ENCODE measurements at places on chromosomes 1 and 21.

GRCh38 chr1:42442662-42443061 lies 13.2 kb downstream of the ZMYND12 start:
- no peak for DNase-seq

- no peak for DNase-seq
Observed at GRCh38 chr1:197921235-197922069, 4.3 kb downstream of the LHX9 start.

DNA sequence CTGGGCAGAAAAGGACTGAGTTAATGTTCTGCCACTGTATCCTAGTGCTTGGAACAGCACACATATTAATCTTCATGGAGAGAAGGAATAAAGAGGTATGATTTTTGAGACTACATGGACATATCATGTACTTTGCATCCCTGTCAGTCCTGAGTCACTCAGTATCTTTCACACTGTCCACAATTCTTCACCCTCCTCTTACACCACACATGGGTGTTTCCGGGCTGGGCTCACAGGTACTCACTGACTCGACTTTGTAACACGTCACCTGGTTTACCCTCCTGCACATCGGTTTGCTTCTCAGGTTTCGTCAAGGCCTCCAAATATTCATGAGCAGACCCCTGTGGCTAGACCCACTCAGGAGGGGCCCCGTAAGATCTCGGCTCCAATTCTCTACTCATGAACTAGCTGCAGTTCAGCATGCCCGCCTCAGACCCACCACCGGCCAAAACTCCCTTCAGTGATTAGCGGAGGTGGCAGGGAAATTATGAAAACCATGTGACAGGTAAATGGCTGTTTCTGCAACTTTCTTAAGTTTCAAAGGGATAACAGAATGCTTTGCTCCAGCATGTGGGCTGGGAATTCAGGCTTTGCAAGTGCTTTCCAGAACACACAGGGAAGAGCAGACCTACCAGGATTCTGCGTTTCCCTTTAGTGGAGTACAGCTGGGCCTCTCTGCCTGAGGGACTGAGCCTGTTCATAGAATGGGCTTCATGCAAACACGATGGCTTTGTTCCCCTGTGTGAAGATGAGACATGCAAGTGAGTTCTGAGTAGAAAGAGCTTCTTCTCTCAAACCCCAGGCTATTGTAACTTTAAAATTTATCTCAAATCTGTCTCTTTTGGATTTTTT lies 31.3 kb upstream of the TRABD2B start:
- no peak for DNase-seq

DNA sequence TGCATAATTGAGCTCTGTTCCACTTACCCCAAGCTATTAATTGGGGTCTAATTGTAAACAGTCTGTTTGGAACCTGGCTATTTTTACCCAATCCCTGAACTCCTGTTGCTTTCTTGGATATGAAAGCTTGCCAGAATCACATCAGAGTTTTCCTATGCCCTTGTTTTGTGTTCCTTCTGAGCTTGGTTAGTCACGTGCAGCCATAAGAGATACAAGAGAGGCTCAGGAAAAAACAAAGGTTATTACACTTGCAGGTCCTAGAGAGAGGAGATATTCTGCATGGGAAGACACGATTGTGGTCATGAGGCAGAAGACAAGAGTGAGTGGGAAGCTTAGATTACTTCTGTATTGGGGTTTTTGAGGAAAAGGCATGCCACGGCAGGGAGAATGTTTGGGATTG lies 46.0 kb upstream of the RGL1 start:
- no peak for DNase-seq

DNA sequence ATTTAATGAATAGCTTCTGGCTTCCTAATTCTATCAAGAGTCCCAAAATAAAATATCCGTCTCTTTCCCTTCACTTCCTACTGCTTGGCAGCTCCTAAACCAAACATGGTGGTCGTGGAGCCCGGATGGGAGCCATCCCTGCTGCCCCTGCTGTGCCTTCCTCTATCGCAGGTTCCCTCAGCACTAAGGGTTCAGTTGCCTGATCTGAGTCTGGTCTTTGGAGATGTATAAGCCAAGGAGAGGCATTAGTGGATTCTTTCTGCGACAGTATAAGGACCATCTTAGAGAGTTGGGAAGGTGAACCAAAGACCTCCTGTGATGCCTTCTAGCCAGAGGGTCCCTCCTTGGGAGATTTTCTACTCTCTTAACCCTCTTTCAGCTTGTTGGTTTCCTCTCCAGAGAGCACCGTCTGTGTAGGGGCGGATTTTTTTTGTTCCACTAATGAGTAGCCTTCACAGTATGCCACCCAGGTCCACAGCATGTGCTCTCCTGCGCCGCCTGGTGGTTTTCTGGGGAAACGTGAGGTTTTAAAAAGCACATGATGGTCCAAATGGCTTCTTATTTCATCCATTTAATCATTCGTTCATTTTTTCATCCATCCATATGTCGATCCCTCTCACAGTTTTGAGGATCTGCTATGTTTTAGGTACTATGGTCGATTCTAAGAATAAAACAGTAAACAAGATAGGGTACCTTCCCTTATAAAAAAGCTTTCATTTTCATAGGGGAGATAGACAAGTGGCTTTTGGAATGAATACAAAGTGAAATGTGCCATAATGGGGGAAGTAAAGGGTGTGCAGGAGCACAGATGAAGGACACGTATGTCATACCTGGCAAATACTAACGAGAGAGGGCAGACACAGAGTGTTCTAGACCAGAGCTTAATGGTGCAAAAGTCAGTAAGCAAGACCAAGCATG lies 71.0 kb downstream of the NFASC start:
- DNase-seq: peak; percentile 42

DNA sequence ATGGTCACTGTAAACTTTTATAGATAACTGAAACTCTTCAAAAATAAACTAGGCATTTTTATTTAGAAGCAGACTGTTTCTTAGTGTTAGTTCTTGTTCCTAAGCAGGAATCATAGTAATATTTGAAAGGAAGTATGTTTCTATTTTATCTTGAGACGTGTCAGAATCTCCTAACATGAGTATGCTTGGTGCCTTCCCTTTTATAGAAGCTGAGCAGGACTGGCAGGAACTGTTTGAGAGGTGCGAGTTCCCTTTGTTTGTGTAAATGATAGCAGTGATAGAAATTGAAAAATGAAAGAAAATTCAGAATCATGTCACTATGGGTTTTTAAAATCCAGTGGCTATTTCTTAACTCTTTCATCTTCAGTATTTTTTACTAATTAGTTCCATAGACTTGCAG lies 56.9 kb downstream of the LRRC8D start:
- no peak for DNase-seq

DNA sequence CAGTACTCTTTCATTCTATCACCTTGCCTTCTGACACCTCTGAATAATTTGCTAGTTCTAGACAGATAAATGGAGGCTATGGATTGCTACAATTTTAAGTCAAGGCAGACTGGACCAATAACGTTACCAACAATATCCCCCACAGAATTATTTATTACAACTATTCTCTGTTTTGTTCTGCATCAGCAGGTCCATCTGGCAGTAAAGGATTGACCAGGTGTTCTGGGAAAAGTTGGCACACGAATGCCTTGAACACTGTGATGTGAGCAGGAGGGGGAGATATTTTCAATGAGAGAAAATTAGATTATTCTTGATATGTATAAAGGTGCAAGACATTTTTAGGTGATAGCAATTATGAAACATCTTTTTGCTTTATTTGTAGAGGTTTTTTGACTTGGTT lies 718.8 kb upstream of the TMPRSS15 start:
- no peak for DNase-seq

DNA sequence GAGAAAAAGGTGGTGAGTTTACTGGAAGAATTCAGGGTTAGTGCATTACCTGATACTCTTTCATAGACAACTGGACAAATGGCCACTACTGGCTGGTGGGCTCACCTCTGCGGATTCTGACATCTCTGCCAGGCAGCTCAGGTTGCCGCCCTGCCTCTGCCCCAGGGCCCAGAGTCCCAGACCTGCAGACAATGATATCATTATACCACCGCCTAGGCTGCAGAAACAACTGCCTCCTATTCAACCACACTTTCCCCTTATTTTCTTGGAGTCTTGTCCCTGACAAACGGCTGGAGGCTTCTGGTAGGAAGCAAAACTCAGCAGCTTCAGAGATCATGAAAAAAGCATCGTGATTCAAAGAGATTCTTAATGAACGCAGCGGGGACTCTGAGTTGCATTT lies 37.0 kb downstream of the IRF2BP2 start:
- no peak for DNase-seq

GRCh38 chr1:62508187-62508758 lies 71.4 kb downstream of the USP1 start:
- peak; percentile 32 for DNase-seq

DNA sequence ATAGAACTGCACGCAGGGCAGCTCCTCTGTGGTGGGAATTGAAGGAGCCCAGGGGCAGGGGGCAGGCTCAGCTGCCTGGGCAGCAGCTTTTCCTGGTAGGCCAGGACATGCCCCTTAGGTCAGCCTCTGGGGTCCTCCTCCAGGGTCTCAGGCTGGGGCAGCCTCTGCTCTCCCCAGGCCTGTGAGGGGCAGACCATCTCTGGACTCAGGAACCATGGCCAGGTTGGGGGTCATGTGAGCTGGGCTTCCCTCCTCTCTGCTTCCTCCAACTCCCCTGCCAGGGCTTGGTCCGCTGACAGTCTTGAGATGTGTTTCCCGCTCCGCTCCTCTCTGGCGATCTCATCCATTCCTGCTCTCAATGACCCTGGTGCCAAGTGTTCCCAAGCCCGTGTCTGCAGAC lies 5.7 kb downstream of the C1orf210 start:
- no peak for DNase-seq

GRCh38 chr1:101100674-101101073 lies 75.1 kb upstream of the DPH5 start:
- no peak for DNase-seq

DNA sequence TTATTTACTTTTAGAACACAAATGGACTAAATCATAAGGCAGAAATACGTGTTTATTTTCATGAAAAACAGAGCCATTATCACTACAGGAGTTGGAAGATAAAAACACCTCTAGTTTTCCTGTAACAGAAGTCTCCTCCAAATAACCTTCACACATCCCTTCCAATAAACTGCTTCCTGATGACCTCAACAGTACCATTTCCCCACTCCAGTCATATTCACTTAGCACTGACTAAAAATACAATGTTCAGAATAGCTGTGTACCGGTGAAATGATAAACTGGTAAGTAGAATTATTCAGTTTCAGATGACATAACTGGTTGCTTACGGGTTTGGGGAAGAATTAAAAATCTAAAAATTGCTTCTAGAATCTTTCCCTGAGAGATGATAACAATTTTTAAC lies 137.9 kb downstream of the DENND1B start:
- no peak for DNase-seq

DNA sequence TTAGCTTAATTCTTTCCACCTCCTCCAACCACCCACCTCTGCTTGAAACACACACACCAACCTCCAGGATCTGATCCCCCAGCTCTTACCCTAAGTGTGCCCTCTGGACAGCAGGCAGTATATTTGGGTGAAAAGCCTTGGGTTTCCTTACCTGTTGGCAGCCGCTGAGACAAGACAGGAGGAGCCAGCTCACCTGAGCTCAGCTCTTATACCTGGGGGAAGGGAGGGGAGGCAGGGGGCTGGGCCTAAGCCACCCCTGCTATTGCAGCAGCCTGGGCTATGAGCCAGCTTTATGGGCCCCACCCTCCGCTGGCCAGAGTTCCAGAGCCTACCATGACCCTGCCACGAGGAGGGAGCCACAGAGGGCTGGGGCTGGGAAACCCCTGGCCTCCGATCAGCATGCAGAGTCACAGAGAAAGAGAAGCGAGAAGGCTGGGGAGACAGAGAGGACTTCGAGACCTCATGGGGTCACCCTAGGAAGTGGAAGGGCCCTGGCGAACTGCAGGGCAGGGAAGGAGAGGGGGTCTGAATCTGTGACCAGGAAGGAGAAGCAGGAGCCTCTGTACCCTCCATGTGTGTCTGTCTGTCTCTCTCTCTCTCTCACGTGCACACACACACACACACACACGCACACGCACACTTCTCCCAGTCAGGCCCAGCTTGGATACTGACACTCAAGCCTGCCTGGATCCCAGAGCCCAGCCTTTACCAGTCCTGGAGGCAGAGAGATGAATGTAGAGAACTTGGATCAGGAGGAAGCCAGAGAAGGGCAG lies at the start of gene S100A14:
S100A14 (minus strand) TSS at position 182 of the 773 bp plus-strand sequence. CDS start 467 bp downstream, outside the sequence.
- DNase-seq: no peak

DNA sequence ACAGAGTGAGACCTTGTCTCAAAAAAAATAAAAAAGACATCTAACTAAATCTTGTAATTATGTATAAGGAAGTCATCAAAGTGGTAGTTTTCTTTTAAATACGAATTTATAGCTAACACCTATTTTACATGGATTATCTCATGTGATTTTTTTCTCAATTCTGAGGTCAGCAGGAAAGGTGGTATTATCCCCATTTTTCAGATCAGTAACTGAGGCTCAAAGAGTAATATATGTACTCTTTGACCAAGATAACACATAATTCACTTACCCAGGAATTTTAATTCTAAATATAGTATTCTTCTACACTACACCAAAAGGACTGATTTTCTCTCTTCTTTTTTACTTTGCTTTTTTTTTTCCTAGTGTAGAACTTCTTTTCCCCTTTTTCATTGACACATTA lies 9.1 kb downstream of the IFT25 start:
- DNase-seq: no peak

DNA sequence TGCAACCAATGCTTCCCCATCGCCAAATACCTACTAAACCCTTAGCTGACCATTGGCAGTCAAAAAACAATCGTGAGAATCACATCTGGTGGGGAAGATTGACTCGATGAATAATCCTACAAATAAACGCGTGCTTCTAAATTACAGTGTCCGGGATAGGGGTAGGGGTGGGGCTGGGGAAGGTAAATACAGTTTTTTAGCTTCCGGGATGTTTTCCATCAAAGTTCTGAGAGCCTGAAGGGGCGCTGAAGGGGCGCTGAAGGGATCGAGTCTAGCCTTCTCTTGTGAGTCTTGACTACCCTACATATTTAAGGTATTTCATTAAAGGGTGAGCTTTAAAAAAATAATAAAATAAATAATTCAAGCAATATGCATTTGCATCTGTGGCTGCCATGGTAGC lies 40.5 kb downstream of the RRAGC start:
- no peak for DNase-seq

DNA sequence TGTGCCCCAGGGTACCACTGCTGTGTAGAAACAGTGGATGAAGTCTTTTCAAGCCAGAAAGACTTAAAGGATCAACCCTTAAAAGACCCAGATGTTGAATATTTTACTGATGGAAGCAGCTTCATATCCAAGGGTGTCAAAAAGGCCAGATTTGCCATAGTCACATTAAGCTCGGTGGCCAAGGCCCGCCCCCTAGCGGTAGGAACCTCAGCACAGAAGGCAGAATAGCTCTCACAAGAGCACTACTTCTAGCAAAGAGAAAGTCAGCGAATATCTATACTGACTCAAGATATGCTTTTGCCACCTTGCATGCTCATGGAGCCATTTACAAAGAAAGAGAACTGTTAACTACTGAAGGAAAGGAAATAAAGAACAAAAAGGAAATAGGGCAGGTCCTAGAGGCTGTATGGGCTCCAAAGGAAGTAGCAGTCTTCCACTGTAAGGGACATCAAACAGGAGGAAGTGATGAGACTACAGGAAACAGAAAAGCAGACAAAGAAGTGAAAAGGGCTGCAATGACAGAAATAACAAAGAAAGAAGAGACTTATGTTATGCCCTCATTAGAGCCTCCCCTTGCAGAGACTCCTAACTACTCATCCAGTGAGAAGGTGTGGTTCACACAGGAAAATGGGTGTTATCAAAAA lies 90.5 kb downstream of the LIPI start:
- no peak for DNase-seq

All from stromal cell of bone marrow (primary cell).